ENCODE measurements at places on chromosomes 2 and 18.

DNA sequence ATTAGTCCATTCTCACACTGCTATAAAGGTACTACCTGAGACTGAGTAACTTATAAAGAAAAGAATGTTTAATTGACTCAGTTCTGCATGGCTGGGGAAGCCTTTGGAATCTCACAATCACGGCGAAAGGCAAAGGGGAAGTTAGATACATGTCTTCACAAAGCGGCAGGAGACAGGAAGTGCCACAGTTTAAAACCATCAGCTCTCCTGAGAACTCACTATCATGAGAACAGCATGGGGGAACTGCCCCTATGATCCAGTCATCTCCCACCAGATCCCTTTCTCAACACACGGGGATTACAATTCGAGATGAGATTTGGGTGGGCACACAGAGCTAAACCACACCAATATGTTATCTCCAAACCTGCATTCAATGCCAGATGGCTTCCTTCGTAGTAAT, 716.1 kb downstream of the DCC start:
- no peak for DNase-seq

- DNase-seq, result no peak
Measured at GRCh38 chr2:75074708-75075107, 116.3 kb downstream of the POLE4 start.

- no peak for DNase-seq
Measured at GRCh38 chr2:158045362-158045761, 56.3 kb upstream of the UPP2 start.

DNA sequence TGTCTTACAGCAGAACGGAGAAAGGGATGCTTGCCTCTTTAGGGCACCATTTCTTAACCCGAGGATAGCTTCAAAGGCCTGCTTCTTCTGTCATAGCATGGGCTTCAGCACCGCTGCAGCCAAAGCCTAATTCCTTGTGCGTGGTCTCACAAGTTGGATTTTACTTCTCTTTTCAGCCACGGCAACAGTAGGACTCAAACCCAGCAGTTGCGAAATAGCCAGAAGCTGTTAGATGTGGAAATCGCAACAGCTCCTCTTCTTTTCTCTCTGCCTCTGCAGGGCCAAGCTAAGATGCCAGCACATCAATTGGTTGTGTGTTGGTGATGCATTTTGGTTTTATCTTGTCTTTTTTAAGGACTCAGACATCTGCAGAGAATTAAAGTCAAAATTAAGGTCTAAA, 3.1 kb downstream of the NRXN1 start:
- no peak for DNase-seq

DNA sequence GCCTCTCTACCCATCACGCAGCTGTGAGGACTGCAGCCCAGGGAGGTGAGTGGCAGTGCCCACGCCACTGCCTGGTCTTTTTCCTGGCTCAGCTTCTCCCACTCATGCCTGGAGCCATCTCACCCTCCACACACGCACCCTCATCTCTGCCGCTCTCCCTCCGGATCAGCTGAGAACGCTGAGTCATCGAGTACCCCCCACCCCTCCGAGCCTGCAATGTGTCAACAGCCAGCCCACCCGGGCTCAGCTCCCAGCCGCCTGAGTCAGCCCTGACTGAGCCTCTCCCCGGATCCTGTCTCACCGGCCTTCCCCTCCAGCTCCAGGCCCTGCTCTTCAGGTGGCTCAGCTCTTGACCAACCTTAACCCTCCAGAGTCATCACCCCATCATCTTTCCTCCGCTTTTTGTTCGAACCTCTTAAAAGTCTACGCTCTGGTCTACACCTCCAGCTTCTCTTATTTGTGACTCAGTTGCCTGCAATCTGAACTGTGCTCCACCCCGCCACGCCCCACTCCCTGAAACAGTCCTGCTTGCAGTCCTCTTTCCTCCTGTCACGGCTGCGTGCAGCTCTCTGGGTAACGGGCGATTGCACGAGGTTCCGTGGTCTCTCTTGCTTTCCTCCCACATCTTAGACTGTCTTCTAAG, 94.4 kb upstream of the ASAP2 start:
- DNase-seq, result no peak

- no peak for DNase-seq
Measured at GRCh38 chr18:37285825-37286224, 279.8 kb downstream of the CELF4 start.

- DNase-seq, result no peak
Measured at GRCh38 chr2:180555391-180555965, 424.9 kb upstream of the UBE2E3 start.

DNA sequence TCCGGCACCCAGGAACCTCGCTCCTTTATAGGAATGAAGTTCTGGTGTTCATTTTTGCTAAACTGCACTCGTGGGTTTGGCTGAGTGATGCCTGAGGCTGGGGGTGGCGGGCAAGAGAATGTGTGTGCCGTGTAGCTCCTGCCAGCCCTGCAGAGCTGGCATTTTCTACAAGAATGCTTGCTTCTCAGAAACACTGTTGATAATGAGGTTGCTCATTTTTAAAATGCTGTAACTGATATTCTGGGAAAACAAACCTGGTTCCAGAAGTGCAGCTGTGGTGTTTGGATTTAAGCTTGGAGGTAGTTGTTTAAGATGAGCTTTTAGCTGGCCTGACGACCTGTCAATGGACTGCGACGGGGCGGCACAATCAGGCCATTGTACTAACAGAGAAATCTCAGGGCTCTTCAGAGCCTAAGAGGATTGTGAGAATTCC, 511.9 kb upstream of the TNP1 start:
- DNase-seq, result no peak

- no peak for DNase-seq
Measured at GRCh38 chr2:10135296-10136089, 13.0 kb downstream of the RRM2 start.

- DNase-seq, result no peak
Measured at GRCh38 chr2:11796190-11797171, 50.0 kb downstream of the LPIN1 start.

DNA sequence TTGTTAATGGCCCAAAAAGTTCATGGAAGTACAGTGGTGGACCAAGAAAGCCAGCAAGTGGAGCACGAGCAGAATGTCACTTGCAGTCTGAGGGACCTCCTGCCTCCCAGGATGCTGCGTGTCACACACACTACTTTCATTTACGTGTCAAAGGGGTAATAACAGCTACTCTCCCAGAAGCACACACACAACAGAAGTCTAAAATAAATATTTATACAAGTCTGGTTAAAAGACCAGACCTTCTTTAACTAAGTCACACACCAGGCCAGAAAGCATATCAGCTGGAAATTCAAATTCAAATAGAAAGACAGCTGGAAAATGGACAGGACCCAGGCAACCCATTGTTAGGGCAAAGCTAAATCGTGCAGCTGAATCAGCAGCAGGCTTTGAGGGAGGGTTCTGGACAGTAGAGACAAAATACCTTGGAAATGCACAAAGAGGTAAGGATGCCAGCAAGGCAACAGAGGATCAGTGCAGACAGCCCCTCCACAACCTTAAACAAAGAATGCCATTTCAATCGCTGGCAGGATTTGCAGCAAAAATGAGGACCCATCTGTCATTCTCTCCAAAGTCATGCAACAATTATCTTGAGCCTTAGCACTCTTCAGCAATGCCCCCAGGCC, 160.5 kb downstream of the TMEM163 start:
- no peak for DNase-seq

- no peak for DNase-seq
Measured at GRCh38 chr18:72840109-72840508, 27.7 kb downstream of the NETO1 start.

- DNase-seq, result no peak
Measured at GRCh38 chr2:55618275-55619055, 1.0 kb upstream of the PPP4R3B start.

DNA sequence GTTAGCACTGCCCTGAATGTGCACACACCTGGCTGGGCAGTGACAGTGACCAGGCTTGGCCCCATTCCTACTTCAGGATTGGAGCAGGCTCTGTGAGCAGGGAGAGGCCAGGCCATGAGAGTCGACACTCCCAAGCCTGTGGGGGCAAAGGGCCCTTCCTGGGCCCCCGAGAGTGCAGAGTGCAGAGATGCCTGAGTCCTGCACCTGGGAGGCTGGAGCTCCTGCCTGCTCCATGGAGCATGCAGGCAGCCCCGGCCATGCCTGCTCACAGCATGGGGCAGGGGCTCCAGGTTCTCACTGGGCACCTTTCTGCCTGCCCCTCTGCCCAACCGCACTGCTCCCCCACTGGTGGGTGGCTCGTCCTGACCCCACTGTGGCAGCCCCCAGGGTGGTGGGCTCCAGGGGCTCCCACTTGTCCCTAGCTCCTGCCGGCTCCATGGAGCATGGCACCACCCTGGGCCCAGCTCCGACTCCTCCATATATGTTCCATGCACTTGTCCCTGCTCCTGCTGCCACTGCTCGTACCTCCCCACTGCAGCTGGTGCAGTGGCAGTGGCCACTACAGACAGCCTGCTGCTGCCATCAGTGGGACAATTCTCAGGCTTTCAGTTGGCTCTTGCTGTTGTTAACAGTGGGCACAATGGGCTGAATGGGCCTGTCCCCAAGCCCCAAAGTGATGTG, 282.0 kb downstream of the RPRM start:
- no peak for DNase-seq

- no peak for DNase-seq
Measured at GRCh38 chr2:20514596-20515269, 67.9 kb downstream of the RHOB start.

DNA sequence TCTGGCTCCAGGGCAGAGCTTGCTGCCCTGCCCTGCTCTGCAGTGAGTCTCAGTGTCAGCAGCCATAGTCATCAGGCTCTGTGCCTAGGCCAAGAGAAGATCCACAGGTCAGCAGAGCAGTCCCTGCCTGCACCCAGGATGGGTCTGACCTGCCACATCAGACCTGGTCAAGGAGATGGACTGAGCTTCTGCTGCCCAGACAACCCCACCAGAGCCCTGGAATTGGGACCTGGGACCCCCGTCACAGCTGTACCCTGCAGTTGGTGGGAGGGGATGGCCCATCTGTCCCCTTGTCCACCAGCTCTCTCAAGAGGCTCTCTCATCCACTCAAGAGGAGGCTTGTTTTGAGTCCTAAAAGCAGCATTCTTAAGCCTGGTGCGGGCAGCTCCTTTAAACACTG, 142.6 kb downstream of the TFCP2L1 start:
- no peak for DNase-seq

DNA sequence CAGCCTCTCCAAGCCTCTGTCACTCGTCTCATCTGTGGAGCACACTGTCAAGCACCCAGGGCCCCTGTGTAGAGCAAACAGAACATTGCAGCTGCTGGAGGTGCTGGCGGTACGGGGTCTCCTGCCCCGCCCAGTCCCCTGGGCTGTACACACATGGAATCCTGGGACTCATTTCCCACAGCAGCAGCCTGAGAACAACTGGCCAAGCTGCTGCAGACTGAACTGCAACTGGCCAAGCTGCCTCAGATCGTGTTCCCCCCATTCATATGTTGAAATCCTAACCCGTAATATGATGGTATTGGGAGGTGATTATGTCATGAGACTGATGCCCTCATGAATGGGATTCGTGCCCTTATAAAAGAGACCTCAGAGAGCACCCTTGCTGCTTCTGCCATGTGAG, 130.5 kb downstream of the NCK2 start:
- DNase-seq, result no peak

DNA sequence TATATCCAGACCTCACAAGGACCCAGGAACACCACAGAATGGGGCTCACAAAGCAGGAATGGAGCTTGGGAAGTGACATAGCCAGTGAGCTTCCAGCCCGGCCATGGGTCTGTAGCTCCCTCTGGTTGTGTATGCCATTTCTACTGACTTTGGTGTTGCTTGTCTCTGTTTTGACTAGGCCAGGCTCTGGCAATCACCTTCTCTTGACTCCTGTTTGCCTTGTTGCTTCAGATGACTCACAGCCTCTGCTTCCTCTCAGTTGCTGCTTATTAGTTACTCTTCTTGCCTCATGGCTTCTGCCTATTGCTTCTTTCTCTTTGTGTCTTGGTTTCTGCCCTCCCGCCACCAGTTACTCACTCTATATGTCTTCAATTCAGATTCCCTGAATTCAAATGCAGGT, 15.8 kb upstream of the IER3IP1 start:
- no peak for DNase-seq

DNA sequence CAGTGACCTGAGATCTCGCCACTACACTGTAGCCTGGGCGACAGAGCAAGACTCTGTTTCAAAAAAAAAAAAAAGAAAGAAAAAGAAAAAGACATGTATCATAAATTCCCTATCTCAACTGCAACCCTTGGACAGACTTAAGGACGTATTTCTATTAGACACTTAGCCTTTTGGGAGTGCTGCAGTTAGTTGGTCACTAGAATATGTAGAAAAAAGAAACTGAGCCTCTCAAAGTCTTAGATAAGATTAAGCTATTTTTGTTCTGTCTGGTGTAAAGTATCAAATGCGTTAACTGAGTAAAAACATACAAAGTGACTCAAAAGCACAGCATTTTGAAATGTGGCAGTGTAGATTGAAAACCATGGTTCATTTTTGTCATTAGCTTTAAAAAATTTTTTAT, 7.3 kb downstream of the NBEAL1 start:
- no peak for DNase-seq

GRCh38 chr2:44663471-44664073, 277.9 kb upstream of the SIX3 start:
- no peak for DNase-seq
